ENCODE measurements at places on chromosomes 11 and 22. TPM values are rescaled to one million over a fixed set of nuclear protein-coding genes. Genes with fewer than 3 reads are reported as not detected.

GRCh38 chr11:70628855-70629844 lies 230.8 kb downstream of the CTTN start:
- H3K4me3 ChIP-seq, result no peak overlapping the region
- H3K27ac ChIP-seq, result no peak overlapping the region
- H3K4me1 ChIP-seq, result no peaks in the 10 kb centered on the region
- no peaks in the 10 kb centered on the region for H3K36me3 ChIP-seq
- peak; percentile 34 for DNase-seq
- no peaks in the 10 kb centered on the region for H3K27me3 ChIP-seq

PRG2 gene
- not detected for total RNA-seq

DNA sequence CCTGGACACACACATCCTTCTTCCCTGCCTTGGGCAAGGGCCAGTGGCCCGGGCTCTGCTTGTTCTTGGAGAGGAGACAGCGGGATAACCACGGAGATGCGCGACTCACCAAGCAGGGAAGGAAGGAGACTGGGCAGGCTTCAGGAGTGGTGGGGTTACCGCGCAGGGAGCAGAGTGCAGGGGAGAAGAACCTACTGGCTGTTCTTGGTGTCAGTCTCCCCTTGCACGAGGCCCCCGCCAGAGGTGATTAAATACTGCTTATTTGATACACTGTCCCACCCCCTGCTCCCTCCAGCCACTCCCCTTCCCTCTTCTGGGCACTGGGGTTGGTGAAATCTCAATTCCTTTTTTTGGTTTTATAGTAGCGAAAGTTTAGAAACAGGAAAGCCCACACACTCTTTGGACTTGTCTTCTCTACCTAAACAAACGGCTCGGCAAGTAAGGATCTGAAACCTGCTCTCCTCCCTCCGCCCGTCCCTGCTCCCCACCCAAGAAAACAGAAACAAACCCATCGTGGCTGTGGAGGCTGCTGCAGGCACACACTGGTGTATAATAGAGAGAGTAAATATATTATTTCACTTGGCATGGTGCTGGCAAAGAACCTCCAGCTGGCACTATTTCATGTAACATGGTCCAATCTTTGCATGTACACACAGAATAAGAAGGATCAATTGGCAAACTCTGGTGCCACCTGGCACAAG lies 10.8 kb downstream of the LARGE2 start:
- peaks cover 4% of the 10 kb centered on the region for H3K4me1 ChIP-seq
- DNase-seq, result peak; percentile 9
- H3K4me3 ChIP-seq, result no peak overlapping the region
- H3K27me3 ChIP-seq, result no peaks in the 10 kb centered on the region
- no peaks in the 10 kb centered on the region for H3K36me3 ChIP-seq

OR2AT4 gene
- total RNA-seq, result not detected

NRIP3 gene
- total RNA-seq, result 3.2 TPM

GRCh38 chr11:62012832-62013461 lies 45.5 kb upstream of the FTH1 start:
- no peaks in the 10 kb centered on the region for H3K36me3 ChIP-seq
- no peak for DNase-seq
- H3K4me1 ChIP-seq, result peaks cover 3% of the 10 kb centered on the region
- no peak overlapping the region for H3K27ac ChIP-seq

KCNQ1OT1 gene
- 6.6 TPM for total RNA-seq

DNA sequence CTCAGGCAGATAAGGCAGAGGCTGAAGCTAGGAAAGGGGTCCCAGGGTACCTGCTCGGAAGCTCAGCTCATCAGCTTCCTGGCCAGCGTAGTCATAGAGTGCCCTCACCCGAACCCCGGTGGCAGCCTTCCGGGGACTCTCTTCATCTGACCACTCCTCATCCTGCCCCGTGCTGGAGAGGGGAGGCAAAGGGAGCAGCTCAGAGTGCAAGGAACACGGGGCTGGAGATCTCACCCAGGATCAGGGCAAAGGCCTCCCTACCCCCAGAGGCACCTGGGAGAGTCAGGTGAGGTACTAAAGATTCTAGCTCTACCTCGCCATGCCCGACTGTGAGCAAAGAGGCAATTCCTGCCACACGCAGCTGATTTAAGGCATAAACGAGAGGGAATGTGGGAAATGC lies 1.6 kb upstream of the ARFGAP2 start:
- no peak for DNase-seq
- peaks cover 13% of the 10 kb centered on the region for H3K4me1 ChIP-seq
- peak overlapping the region; percentile 96 for H3K27ac ChIP-seq
- no peaks in the 10 kb centered on the region for H3K27me3 ChIP-seq

DNA sequence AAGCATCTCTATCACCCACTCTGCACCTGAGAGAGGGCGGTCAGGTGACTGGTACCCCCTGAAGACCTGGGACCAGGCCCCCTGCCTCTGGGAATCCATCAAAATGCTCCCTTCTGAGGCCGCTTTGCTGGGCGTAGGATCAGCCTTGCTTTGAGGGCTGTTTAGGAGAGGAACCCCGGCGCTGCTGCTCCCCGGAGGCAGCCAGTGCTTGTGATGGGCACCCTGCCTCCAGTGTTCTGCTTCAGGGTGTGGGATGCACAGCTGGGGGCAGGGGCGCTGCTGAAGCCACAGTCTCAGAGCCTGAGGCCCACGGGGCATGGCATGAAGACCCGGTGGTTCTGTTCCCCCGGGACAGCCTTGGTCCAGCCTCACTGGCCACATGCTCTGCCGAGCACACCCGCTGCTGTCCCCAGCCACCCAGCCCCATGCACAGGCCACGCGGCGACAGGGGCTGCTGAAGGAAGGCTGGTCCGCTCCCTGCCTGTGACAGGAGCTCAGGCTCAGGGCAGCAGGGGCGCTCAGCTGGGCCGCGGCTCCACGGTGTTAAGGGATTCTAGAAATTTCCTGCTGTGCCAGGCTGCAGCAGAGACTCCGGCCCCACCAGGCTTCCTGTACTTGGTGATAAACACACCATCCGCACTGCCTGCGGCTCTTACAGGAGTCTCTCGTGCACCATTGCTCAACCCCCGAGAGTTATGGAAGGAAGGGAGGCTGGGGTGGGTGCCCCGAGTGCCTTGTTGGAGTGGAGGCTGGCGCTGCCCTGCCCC lies 91.0 kb downstream of the KCNQ1 start:
- no peak overlapping the region for H3K4me3 ChIP-seq
- peaks cover 23% of the 10 kb centered on the region for H3K4me1 ChIP-seq
- H3K27me3 ChIP-seq, result no peaks in the 10 kb centered on the region
- H3K27ac ChIP-seq, result no peak overlapping the region

ZNF74 gene
- total RNA-seq, result 15.7 TPM

GRCh38 chr11:61834278-61835048 lies 6.4 kb downstream of the FADS2 start:
- no peak overlapping the region for H3K4me3 ChIP-seq
- peak overlapping the region; percentile 85 for H3K27ac ChIP-seq
- peaks cover 32% of the 10 kb centered on the region for H3K4me1 ChIP-seq
- DNase-seq, result peak; percentile 43
- H3K36me3 ChIP-seq, result no peaks in the 10 kb centered on the region

DNA sequence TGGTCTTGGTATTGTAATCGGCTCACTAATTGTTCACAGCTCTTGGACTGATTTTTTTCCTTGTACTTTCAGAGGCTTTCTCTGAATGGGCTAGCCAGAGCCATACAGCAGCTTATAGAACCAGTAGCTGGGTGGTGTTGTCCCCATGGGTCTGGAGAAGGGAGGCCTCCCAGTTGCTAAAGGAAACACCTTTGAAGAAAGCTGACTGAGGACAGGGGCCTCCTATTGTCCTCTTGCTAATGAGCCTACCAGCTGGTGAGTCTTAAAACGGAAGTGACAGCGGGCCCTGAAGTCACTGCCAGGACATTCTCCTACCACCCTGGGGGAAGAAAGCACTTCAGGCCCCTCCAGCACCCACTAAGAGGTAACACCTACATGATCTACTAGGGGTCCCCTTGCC lies 9.9 kb downstream of the FADS3 start:
- H3K27ac ChIP-seq, result no peak overlapping the region
- no peaks in the 10 kb centered on the region for H3K27me3 ChIP-seq
- no peak overlapping the region for H3K4me3 ChIP-seq
- no peaks in the 10 kb centered on the region for H3K36me3 ChIP-seq
- DNase-seq, result no peak

- no peaks in the 10 kb centered on the region for H3K27me3 ChIP-seq
- no peak for DNase-seq
- no peaks in the 10 kb centered on the region for H3K36me3 ChIP-seq
Observed at GRCh38 chr22:27518531-27519340, 282.8 kb downstream of the MN1 start.

- H3K27ac ChIP-seq, result peak overlapping the region; percentile 75
- no peak overlapping the region for H3K4me3 ChIP-seq
- H3K4me1 ChIP-seq, result peaks cover 13% of the 10 kb centered on the region
- DNase-seq, result peak; percentile 64
- no peaks in the 10 kb centered on the region for H3K36me3 ChIP-seq
- no peaks in the 10 kb centered on the region for H3K27me3 ChIP-seq
Observed at GRCh38 chr11:86182976-86183584, 61.5 kb upstream of the EED start.

- H3K4me3 ChIP-seq, result no peak overlapping the region
- no peaks in the 10 kb centered on the region for H3K4me1 ChIP-seq
- H3K36me3 ChIP-seq, result no peaks in the 10 kb centered on the region
- H3K27me3 ChIP-seq, result no peaks in the 10 kb centered on the region
- H3K27ac ChIP-seq, result no peak overlapping the region
Observed at GRCh38 chr11:109026891-109027489, 362.1 kb downstream of the DDX10 start.

- H3K27ac ChIP-seq, result peak overlapping the region; percentile 70
- peak; percentile 80 for DNase-seq
- H3K4me1 ChIP-seq, result peaks cover 47% of the 10 kb centered on the region
Observed at GRCh38 chr11:126112547-126112946, 49.9 kb upstream of the CDON start.

GRCh38 chr22:36904260-36904880 lies 9.1 kb upstream of the CSF2RB start:
- no peak for DNase-seq
- no peak overlapping the region for H3K4me3 ChIP-seq
- H3K27ac ChIP-seq, result no peak overlapping the region
- no peaks in the 10 kb centered on the region for H3K4me1 ChIP-seq
- H3K27me3 ChIP-seq, result no peaks in the 10 kb centered on the region
- H3K36me3 ChIP-seq, result no peaks in the 10 kb centered on the region

DNA sequence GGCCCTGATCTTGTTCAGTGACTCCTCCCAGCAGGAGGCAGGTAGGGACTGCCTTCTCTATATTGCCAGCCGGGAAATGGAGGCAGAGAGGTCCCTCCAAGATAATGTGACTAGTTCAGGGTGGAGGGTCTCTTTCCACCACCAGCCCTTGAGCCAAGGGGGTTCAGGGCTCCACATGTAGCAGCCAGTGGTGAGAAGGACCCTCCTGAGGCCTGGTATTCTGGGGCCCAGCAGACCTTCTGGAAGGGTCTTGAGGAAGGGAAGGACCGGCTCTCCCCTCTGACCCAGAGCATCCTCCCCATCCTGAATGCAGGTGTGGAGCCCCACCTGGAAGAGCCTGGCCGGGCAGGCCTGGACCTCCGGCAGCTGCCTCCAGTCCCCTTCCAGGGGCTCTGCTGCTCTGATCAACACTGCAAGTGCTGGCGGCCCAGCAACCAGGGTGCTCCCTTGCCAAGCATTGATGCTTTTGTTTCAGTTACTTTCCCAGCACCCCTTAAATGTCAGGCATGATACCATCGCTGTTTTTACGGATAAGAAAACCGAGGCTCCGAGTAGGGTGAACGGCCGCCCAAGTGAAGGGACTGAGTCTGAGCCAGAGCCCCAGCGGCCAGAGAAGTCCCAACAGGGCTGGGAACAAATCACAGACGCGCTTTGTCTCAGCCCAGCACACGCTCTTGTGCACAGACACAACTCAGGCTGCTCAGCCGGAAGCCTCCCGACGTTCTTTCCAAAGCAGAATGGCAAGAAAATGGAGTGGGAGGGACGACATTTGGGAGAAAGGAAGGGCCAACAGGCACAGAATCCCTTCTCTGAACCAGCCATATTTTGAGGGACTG lies 38.8 kb downstream of the DKK3 start:
- H3K4me1 ChIP-seq, result peaks cover 28% of the 10 kb centered on the region
- no peak overlapping the region for H3K4me3 ChIP-seq
- no peaks in the 10 kb centered on the region for H3K27me3 ChIP-seq
- DNase-seq, result no peak
- peak overlapping the region; percentile 75 for H3K27ac ChIP-seq

GRCh38 chr11:118441770-118442275 lies 5.5 kb downstream of the KMT2A start:
- H3K4me3 ChIP-seq, result no peak overlapping the region
- H3K36me3 ChIP-seq, result no peaks in the 10 kb centered on the region
- no peaks in the 10 kb centered on the region for H3K27me3 ChIP-seq

GRCh38 chr11:66069715-66070603 lies at the start of gene PACS1:
Gene PACS1 (plus strand): TSS chr11:66070272. CDS start chr11:66070487, 215 bp downstream.
- peak within 1 kb of the TSS; percentile 97 for H3K27ac ChIP-seq
- peak within 1 kb of the TSS; percentile 95 for H3K4me3 ChIP-seq
- H3K36me3 ChIP-seq, result peaks cover 3% of the 10 kb centered on the region
- DNase-seq, result peak; percentile 92

- no peak for DNase-seq
- H3K27ac ChIP-seq, result peak overlapping the region; percentile 91
- H3K27me3 ChIP-seq, result no peaks in the 10 kb centered on the region
- H3K4me3 ChIP-seq, result no peak overlapping the region
- H3K36me3 ChIP-seq, result no peaks in the 10 kb centered on the region
- peaks cover 11% of the 10 kb centered on the region for H3K4me1 ChIP-seq
Observed at GRCh38 chr11:6387811-6388599, 2.3 kb upstream of the SMPD1 start.
